Stimulated activated CD4-positive, alpha-beta T cell treated with anti-CD3 and anti-CD28 coated beads, Interleukin-12 subunit alpha, Interleukin-12 subunit beta, amount 100 ng/mL, for 48 hours (primary cell): ENCODE measurements at places on chromosomes 12 and 14.

- no peak for DNase-seq
Measured at GRCh38 chr12:124639122-124639806, 71.9 kb upstream of the NCOR2 start.

DNA sequence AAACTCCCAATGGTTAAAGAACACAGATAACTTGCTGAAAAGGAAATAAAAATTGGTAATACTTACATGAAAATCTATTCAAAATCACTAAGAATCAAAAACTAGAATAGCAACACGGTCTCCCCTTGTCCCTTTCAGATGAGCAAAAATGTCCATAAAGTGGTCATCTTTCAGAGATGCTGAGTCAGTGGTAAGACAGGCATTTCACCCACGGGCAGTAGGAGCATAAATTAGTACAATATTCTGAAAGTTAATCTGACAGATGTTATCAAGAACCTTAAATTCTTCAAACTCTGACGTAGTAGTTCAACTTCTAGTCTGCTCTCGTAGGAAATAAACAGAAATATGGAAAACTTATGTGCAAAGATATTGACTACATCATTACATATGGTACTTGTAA is 33.1 kb upstream of the GNPNAT1 start:
- no peak for DNase-seq

DNA sequence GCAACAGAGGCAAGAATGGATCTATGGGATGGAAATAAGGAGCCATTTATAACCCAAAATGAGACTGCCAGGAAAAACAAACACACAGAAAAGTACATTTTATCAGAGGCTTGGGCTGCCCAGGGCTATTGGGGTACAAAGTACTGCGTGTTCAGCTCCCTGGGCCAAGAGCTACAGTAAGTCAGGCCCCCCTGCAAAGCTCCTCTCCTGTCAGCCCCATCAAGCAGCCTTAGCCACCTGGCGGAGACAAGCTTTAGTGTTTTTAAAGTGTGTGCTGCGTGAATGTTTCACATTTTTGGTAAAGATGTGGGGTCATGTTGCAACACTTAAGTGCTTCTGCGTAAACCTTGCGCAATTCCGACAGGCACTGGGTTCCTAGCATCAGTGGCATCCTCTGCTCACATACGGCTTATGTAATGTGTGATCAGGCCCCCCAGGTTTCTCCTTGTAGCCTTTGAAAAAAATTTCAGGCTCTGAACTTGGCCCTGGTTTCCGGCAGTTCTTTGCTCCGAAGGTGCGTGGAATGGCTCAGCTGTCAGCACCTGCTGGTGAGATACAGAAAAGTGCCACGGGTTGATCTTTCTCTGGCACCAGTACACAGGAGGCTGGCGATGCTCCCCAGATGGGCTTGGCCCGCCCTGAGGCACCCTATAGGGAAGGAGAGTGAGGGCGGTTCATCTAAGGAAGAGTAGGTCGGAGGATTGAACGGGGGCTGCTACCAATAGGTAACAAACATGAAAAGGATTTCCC is 198.7 kb upstream of the EEA1 start:
- DNase-seq, result no peak

GRCh38 chr12:83971781-83972180 is 940.8 kb downstream of the SLC6A15 start:
- no peak for DNase-seq

GRCh38 chr14:84458881-84459280 is 1071.1 kb upstream of the FLRT2 start:
- DNase-seq, result no peak

DNA sequence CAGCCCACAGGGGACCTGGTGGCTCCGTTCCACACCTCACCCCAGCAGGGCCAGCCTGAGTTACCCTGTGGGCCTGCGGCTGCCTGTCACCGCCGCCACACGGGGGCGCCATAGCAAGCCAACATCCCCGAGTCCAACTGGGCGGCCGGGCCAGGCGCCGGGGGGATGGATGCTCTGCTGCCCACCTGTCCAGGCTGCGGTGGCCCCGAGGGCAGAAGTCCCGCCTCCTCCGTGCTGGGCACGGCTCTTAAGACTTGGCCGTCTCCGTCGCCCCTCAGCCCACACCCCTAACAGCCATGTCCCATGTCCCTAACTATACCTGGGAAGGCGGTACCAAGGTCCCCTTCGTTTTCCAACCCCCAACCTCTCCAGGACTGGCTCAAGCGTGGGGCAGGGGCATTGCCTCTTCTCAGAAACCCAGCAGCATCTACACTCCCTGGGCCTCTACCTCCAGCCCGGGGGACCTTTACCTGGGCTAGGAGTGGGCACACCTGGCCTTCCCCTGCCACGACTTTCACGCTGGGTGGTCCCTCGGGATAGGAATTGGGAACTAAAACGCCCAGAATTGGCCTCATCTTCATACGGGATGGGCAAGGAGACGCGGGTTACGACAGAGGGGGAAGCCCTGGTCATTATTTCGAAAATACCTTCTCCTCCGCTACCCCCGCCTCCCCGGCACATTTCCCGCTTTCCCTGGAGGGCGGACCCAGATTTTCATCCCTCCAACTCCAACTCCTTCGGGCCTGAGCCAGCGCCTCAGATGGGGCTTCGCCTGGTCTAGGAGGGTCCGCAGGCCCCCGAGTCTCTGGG is 1.1 kb upstream of the CYP46A1 start:
- peak; percentile 63 for DNase-seq

DNA sequence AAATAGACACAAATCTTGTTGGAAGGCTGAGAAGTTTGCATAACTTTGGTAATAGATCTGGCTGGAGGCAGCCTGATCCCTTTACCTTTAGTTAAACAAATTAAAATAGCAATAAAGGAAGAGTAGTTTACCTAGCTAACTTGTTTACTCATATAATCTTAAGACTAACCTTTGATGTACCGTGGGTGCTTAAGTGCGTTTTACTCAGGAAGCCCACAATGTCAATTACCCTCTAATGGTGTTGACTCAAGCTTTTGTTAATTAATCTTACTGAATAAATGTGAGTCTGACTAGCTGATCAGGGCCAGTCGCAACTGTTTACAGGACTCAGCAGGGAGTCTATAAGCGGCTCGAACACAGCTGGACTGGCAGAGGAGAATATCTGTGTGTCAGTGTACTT is 51.5 kb downstream of the FAR2 start:
- DNase-seq, result no peak

- no peak for DNase-seq
Measured at GRCh38 chr14:99125113-99125512, 146.9 kb downstream of the BCL11B start.

DNA sequence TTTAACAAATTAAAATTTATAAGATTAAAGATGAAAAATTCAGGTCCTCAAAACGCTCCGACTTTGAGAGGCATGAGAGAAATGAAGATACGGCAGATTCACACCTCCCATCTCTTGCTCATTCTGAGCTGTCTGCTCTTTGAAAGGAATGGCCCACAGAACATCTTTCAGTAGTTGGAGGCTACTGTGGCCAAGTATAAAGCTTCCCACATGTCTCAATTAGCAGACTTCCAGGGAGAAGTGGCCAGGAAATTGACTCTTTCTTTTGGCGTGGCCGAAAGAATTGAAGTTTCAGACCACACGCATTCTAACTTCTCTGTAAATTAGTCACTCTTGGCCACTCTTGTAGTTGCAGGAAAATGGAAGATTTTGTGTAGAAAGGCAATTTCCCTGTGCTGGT is 129.2 kb downstream of the DIP2B start:
- no peak for DNase-seq

DNA sequence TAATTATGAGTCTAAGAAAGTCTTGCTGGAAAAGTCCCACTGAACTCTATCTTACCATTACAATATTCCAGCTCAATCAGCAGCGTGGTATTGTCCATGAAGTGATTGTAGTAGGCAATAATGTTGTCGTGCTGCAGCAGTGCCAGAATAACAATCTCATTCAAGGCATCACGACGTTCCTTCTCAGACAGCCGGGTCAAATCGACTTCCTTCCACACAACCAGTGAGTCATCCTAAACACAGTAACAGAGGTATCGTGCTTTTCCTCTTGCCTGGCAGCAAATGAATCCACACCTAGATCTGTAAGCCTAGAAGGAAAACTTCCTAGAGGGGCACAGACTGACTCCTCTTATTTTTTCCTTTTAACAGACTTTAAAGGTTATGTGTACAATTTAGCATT is 2.9 kb downstream of the NEK9 start:
- peak; percentile 14 for DNase-seq

GRCh38 chr12:18868717-18869116 is 130.8 kb downstream of the CAPZA3 start:
- DNase-seq, result no peak

DNA sequence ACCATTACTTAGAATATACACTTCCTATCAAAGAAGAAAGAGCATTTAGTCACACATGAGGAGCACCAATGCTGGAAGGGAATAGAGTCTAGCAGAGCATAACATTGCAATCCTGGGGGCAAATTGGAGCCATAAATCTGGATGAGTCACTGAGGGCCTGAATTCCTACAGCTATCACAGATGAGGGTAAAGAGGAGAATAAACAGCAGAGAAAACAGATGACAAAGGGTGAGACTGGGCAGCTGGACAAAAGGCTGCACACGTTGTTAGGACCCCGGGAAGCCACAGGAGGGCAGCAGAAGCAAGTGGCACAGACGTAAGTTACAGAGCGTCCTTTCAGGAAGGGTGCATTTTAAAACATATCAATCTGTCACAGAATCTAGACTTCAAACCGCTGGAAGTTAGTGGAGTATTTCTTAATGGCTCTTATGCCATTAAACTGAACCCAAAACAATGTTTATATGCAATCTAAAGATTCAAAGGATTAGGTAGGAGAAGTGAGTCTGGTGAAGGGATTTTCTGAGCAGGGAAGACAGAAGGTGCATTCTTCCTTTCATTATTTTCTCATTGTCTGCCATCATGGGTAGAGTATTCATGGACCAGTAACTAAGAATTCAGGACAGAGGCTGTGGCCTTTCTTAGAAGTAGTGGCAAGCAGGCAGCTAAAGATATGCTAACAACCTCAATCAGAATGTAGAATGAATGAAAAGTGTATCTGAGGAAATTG is 159.8 kb upstream of the DAAM1 start:
- DNase-seq, result peak; percentile 14

DNA sequence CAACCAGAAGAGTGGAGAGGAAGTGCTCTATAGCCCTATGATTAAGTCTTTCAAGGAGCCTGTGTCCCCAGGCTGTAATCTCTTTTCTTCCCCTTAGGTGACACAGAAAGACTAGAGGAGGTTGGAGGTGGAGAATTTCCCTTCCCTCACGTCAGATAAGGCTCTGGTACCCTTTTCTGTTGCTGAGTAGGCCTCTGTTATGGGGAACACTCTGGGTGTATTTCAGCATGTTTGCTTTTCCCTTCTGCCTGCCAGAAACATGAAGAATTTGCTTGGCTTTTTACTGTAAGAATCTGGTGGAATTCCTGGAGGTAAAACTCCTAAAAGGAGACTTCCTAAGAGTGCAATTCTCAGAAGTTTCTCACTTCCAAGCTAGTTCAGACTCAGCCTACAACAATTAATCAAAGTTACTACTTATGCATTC is 58.3 kb downstream of the SIX1 start:
- DNase-seq, result no peak
